ENCODE measurements at places on chromosomes 2 and 18. TPM values are rescaled to one million over a fixed set of nuclear protein-coding genes. Genes with fewer than 3 reads are reported as not detected.

GRCh38 chr2:95361216-95361980 lies 41.1 kb upstream of the FAHD2A start:
- no peak for DNase-seq

SERPINB13 gene
- total RNA-seq: not detected

DNA sequence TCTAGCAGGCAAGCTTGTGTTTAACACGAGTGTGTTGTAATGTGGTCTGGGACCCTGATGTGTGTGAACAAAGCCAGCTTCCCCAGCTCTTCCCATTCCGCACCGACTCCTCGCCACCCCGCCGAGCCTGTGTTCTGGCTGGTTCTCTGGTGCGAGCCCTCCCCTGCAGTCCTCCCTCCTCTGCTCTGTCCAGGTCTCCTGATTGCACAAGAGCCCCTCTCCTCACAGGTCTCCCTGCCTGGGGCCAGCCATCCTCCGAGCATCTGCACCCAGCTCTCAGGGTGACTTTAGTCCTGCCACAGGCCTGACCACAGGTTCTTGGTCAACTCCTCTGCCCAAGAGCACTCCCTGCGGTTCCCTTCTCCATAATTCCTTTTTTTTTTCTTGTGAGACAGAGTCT lies 13.2 kb downstream of the SLC66A3 start:
- no peak for DNase-seq

DNA sequence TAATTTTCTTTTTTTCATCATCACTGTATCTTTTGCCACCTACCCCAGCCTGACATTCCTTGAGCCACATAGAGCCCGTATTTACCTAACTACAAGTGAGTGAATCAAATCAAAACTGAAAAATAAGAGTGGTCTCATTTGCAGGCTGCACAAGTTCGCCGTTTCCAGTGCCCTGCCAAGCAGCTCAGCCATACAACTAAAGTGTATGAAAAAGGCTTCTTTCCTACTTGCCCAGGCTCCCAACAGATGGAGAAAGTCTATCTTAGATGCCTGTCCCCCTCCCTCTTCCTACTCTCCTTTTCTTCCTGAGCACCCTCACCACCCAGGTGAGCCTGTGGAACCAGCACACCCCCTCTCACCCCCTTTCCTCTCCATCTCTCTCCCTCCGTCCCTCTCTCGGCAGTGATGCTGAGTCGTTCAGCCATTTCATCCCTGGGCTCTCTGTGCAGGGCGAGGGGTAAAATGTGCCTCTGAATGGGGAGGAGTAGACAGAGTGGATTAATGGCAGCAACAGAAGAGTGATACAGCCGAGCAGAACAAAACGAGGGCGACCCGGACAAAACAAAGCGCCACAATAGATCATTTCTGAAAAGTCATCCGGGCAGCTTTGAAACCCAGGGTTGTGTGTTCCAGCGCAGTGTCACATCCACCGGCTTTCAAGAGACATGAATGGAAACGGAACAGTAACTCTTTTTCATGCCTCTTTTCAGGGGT lies 65.0 kb upstream of the POU3F3 start:
- no peak for DNase-seq

NOP58 gene
- total RNA-seq: 69.5 TPM

DSC2 gene
- total RNA-seq: 25.7 TPM

FHOD3 gene
- 117 TPM for total RNA-seq

DNA sequence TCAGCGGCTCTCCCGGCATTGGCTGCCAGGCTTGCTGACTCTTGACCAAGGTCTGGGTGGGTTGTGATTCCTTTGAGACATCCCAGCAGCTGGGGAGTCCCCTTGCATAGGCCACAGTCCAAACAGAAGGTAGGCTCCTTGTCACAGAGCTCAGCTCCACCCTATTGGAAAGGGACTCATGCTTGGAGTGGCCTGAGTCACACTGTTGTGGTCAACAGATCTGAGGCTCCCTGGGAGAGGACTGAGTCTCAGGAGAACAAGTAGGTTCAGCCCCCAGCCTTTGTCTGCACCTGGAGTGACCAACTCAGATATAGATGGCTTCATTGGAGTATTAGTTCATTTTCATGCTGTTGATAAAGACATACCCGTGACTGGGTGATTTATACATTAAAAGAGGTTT lies 32.1 kb upstream of the SH3BP4 start:
- peak; percentile 65 for DNase-seq

DNA sequence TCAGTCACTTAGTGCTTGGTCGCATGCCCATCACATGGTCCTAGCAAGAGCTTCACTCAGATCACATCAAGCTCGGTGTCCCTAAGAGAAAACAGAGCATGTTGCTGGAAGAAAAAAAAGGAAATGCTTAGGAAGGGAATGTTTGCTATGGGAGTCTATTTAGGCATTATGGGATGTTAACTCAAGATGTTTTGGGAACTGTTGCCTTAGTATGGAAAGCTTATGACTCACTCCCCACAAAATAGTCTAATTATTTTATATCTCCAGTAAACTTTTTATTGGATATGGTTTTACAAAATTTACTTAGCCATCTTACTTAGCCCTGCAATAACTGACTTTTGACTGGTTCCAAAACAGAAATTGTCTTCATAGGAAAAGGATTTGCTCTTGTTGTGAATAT lies 439.5 kb upstream of the ZEB2 start:
- DNase-seq: no peak

DNA sequence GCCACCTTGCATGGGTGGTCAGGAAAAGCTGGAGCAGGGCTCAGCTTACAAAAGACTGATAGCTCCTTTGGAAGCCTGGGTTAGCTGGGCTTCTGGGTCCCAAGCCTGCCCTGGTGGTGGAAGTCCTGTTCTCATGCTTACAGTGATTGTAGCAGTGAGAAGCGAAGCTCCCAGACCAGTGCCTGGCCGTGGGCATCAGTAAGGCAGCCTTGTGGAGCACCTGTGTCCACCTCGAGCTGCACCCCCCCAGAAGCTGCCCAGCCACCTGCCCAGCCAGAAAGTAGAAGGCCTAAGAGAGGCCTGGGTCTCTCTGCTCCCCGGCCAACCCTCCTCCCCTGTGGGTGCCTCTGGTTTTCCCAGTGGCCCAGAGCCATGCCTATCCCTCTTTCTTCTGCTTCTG lies 10.5 kb downstream of the GLI2 start:
- DNase-seq: no peak

DNA sequence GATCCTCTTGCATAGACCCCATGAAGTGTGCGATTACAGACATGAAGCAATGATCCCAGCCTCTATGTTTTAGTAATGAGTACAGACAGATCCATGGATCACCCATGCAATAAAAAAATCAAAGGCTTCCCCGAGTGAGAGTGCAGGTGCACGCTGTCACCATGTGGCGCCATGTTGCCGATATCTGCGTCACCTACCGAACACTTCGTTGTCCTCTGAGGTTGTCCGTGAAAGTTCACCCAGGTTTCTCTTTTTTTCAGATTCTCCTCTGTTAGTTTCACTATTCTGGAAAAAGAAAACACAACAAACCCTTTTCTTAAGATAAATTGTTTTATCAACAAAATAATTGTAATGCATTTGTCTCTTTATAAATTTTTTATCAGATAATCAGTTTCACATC lies 66.5 kb downstream of the MBP start:
- DNase-seq: no peak

CD8B gene
- not detected for total RNA-seq

NAT8 gene
- 0.69 TPM for total RNA-seq

FZD7 gene
- 55.2 TPM for total RNA-seq

RBM45 gene
- total RNA-seq: 22.1 TPM

RAB6C gene
- total RNA-seq: not detected

DNA sequence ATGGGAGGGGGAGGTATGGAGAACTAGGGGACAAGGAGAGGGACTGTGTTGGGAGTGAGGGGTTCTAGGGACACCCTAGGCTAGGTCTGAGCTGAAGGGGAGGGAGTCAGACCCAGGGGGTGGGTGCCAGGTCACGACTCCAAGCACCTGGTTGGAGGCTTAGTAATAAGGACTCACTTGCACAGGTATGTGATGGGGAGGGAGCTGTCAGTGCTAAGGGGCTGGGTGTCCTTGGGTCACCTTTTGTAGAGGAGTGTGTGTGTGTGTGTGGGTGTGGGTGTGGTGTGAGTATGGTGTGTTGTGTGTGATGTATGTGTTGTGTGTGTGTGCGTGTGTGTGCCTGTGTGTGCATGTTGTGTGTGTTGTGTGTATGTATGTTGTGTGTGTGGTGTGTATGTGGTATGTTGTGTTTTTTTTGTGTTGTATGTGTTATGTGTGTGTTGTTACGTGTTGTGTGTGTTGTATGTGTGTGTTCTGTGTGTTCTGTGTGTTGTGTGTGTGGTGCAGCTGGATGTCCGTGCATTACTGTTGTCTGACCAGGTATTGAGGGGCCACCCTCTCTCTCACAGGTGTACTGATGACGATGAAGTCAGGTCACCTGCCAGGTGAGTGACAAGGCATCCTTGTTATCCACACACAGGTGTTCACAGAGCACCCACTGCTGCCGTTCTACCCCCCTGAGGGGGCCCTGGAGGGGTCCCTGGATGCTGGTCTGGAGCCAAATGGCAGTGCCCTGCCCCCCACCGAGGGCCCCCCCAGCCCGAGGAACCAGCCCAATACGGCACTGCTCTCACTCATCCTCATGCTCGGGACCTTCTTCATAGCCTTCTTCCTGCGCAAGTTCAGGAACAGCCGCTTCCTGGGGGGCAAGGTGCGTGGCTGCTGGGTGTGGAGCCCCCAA lies 9.8 kb downstream of the SLC4A3 start:
- DNase-seq: no peak

IL1F10 gene
- total RNA-seq: not detected

GRCh38 chr2:80311304-80311703 lies 6.8 kb upstream of the LRRTM1 start:
- DNase-seq: peak; percentile 31

- peak; percentile 18 for DNase-seq
These were observed 34.3 kb downstream of the LCLAT1 start for GRCh38 chr2:30481323-30481800.

DNA sequence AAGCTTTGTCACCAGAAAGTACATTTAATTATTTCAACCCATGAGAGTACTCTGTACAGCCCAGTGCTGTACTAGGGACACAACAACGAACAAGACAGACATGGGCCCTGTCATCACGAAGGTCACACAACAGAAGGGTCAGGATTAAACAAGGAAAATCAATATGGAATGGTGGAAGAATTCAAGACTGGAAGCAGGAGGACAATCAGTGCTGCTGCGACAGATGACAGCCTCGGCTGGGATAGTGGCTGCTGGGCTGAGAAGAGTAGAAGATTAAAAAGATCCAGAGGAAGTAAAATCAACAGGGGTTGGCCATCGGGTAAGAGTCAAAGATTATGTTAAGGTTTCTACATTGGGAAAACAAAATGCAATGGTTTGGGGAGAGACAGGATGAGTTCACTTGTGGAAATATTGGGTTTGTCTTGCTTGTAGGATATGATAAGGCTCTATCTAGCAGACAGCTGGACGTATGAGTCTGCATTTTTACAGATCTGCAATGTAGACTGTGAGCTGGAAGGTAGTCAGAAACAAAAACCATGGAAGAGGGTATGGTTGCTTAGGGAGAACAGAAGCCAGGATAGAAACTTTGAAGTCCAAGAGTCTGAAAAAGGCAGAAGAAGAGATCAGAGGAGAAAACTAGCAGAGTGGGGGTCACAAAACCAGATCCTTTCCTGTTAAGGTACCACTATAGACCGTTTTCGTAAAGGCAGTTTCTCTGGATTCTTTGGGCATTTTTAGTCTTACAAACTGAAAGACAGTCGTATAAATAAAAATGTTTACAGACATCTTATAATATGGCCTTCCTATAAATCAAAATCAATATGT lies 84.1 kb downstream of the PRELID3A start:
- no peak for DNase-seq

DNA sequence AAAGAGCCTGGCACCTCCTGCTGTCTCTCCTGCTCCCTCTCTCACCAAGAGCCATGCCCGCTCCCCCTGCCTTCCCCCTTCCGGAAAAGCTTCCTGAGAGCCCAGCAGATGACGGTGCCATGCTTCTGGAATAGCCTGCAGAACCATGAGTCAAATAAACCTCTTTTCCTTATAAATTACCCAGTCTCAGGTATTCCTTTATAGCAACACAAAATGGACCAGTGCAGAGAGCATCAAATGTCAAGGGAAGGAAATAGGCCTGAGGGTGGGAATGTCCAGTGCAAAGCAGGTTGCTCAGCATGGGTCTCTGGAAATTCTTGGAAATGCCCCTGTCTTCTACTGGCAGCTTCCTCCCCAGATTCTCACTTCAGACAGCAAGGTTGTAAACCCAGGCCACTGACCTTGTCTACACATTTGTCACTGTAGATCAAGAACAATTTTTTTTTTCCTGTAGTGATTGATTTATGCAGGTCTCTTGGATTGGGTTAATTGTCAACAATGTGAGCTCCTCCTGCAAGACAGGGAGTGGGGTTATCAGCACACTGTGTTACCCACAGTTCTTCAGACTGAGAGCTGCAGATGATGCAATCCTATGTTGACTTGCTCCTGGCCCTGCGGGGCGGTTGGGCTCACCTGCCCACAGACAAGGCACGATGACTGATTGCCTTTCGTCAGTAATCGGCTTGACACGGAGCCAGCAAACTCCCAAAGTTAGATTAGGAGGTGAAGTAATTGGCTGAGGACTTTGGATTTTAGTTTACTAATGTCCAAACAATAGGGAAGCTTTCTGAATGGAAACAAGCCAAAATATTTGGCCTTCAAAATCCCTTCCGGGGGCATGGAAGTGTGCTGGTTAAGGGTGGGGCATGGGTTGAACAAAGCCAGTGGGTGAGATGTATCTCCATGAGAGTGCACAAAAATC lies 5.4 kb upstream of the BOD1L2 start:
- peak; percentile 33 for DNase-seq

DNA sequence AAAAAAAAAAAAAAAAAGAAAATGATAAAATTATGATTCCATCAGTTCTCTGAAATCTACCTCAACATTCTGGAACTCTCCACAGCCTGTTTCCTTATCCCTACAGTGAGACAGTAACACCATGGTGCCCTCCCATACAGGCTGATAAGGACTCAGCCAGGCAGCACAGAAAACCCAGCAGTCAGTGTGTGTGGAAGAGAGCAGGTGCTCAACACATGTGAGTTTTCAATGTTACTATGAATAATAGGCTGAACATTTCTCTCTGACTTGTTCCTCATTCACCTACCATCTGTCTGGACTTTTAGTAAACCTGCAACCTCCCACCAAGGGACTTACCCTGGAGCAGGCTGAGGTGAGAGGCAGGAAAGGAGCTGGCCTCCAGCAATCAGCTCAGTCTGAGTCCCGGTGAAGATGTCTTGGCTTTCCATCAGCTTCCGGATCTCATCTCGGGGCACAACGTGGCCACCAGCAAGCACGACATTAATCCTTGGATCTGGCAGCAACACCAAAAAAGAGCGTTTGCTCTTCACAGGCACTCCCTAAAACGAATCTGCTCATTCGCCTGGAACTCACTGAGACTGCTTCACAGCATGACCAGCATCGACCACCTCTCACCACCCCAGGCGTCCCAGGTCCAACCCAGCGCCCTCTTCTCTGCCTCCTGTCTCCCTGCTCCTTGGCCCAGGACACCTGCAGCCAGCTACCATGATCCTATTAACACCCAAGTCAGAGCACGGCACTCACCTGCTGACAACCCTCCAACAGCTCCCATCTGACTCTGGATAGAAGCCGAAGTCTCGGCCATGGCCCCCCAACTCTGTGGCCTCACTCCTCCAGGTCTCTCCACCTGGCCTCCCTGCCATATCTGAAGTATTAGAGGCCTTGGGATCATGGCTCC lies 16.5 kb downstream of the PASK start:
- no peak for DNase-seq

CAPN14 gene
- total RNA-seq: 0.20 TPM

C2orf15 gene
- 5.6 TPM for total RNA-seq

GPR155 gene
- 3.3 TPM for total RNA-seq

CELF4 gene
- not detected for total RNA-seq

GRCh38 chr2:209499069-209499468 lies 75.2 kb downstream of the MAP2 start:
- peak; percentile 29 for DNase-seq

GRCh38 chr2:126317790-126318431 lies 338.0 kb upstream of the GYPC start:
- DNase-seq: peak; percentile 0

GRCh38 chr2:20614201-20615067 lies 36.5 kb downstream of the HS1BP3 start:
- peak; percentile 63 for DNase-seq

Measured in renal cortical epithelial cell (primary cell).